ENCODE measurements at places on chromosomes 7 and 10. TPM values are rescaled to one million over a fixed set of nuclear protein-coding genes. Genes with fewer than 3 reads are reported as not detected.

The TRIL gene
- polyA plus RNA-seq = 59.3 TPM

The ACSM6 gene
- 0.08 TPM for polyA plus RNA-seq

The LRRTM3 gene
- polyA plus RNA-seq = 6.6 TPM

The ATOH7 gene
- polyA plus RNA-seq = 1.5 TPM

GRCh38 chr7:144001543-144001942 lies 1.4 kb downstream of the OR6B1 start:
- DNase-seq = no peak

DNA sequence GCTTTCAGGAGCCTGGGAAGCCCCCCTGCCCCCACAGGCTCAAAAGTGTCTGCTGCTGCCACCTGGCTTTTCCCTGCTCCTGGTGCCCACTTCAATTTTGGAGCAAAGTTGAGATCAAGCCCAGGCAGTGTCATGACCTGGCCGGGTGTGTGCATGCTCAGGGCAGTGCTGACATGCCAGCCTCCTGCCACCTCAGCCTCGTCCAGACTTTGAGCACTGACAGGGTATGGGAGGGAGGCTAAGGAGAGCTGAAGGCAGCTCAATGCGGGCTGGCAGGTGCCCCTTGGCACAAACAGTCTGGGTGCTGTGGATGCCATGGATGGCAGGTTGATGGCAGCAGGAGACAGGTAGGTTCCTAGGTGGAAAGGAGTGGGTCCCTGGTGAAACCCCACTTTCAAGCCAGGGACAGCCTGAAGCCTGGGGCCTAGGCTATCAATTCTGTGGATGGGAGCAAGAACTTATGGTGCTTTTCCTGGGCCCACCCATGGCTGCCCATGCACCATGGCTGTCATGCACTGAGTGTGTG lies 12.3 kb upstream of the ECHDC3 start:
- DNase-seq = no peak

DNA sequence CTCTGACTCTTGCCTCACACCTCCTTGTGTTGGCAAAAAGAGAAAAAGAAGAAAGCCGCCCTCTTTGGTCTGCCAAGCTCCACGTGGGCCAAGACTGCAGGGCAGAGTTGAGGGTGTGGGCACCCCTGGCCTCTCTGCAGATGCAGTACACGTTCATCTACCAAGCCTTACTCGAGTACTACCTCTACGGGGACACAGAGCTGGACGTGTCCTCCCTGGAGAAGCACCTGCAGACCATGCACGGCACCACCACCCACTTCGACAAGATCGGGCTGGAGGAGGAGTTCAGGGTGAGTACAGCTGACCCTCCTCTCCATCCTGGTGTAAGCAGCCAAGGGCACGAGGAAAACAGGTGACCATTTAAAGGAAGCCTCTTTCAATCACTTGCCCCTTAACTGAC lies 56.1 kb downstream of the MKI67 start:
- DNase-seq = no peak

- DNase-seq = no peak
Measured at GRCh38 chr7:43085017-43085416, 27.4 kb upstream of the HECW1 start.

- DNase-seq = no peak
Measured at GRCh38 chr7:139249179-139249810, 18.3 kb downstream of the UBN2 start.

- DNase-seq = no peak
Measured at GRCh38 chr10:18563003-18563726, 88.2 kb downstream of the NSUN6 start.

- no peak for DNase-seq
Measured at GRCh38 chr10:126935263-126935946, 30.2 kb downstream of the DOCK1 start.

- no peak for DNase-seq
Measured at GRCh38 chr7:26930845-26931244, 66.5 kb upstream of the SKAP2 start.

GRCh38 chr7:131244259-131244852 lies 83.3 kb upstream of the MKLN1 start:
- no peak for DNase-seq

- no peak for DNase-seq
Measured at GRCh38 chr7:88928276-88928675, 132.7 kb upstream of the TEX47 start.

GRCh38 chr10:42738679-42739078 lies 43.9 kb upstream of the BMS1 start:
- no peak for DNase-seq

Data from right renal pelvis (tissue), 4 donors.